ENCODE measurements at places on chromosomes 3 and 15.

DNA sequence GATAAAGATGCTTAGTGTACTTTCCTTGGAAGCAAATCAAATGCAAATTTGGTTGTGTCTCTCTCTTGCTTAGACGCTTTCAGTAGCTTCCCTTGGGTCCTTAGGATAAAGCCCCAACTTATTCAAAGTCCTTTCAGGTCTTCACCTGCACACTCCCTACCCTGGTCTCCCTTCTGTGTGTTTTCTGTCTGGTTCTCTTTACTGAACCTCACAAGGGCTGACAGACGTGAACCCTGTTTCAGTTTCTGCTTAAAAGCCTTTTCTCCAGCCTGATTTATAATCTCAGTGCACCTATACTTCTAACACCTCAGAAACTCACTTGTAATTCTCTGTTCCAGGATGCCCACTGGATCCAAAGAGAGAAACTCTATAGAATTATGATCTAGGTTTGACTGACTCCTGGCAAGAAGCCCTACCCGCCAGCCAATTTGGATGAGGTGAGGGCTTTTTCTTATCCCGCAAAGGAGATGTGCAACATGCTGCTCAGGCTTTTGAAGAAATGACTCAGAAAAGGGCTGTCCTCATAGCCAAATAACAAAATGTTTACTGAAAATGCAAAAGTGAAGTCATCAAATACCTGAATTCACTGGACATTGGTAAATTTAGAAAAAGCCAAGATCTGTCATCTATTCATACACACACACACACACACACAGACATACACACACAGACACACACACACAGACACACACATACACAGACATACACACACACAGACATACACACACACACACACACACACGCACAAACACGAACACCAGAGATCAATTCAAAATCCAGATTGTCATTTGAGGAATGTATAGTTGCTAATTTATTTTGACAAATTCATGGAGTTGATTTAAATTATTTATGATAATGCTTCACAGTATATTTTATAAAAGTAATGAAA is 102.4 kb upstream of the EOMES start:
- DNase-seq, result no peak

GRCh38 chr3:118144919-118145318 is 889.7 kb downstream of the IGSF11 start:
- no peak for DNase-seq

DNA sequence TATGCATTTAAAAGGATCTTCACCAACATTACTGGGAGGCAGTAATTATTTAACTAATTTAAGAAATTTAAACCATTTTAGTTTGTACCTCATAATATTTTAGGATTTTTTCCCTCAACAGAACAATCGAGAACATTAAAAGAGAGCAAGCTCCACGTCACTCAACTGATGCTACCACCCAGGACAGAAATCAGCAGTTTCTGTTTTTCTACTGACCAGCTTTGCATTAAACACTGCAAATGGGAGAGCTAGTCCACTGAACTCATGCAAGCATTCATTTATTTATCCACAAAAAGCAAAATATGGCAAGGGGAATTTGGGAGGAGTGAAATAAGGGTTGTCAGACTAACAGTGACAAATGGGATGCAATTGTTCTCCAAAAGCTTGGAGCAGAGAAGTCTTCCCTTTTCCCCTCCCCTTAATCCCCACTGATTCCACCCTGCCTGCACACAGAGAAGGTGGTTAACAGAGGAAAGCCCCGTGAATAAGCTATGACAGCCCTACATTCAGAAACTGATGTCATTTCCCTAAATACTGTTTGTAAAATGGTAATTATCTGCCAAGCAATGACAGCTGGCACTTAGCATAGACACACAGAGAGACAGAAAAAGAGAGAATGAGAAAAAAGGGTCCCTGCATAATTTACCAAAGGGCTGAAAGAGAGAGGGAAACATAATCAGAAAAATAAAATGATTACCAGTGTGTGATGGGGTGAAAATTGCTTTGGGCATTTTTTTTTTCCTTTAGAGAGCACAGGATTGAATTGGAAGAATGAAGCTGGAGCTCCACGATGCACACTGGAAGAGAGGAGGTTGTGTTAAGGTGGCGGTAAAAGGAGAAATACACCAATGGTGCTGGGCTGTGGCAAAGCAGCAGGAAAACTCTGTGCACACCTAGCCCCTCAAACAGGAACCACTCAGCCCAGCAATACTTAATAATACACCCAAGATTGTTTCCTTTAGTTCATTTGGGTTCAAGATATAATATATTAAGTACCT is 777.4 kb downstream of the TUSC7 start:
- DNase-seq, result no peak

DNA sequence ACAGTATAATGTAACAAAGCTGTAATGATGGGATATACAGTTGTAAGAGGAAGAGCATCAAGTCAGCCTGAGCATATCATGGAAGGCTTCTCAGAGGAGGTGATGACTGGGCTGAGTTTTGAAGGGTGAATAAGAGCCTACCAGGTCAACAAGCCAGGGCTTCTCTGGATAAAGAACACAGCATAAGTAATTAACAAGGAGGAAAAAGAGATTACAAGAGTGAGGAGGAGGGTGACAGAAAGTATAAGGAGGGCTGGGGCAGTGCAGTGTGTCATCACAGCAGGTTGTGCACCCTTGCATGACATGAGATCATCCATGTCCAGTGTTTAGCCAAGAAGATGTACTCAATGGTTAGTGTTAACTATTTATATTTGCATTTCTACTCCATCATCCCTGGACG is 16.9 kb upstream of the SPATA12 start:
- no peak for DNase-seq

- no peak for DNase-seq
Observed at GRCh38 chr3:41216993-41217392, 17.7 kb downstream of the CTNNB1 start.

DNA sequence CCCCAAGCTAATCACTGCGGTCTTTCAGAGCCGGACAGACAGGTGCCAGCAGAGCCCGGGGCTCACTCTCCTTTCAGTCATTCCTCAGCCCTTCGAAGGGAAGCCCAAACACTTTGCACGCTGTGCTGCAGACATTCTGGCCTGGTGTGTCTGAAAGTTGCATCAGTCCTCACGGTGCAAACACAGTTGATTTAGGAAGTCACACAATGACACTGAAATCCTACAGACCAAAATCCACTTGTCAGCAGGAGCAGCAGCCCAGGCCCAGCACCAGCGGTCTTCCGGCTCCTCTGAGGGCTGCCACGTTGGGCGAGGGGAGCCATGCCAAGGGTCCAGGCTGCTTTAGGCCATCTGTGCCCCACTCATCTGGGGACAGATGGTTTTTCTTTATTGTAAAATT is 61.6 kb downstream of the RGMA start:
- no peak for DNase-seq

DNA sequence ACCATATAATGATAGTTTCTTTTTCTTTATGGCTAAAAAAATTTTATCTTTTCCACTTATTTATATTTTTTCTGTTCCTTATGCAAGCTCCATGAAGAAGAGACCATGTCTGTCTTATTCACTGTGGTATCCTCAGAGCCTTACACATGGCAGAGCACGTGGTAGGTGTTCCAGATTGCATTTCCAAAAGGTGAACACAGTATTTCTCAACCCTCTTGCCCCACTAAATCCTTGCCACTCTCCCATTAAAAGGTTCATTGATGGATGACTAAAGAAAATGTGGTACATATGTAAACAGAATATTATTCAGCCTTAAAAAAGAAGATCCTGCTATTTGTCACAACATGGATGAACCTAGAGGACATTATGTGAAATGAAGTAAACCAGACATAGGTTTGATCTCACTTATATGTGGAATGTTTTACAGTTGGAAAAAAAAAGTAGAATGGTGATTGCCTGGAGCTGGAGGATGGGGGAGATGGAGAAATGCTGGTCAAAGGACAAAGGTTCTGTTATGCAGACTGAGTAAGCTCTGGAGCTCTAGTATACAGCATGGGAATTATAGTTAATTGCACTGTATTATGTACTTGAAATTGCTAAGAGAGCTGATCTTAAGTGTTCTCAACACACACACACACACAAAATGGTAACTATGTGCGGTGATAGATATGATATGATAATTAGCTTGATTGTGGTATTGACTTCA is 266.7 kb downstream of the CNTN3 start:
- no peak for DNase-seq

GRCh38 chr3:32992310-32992686 is 40.9 kb downstream of the CCR4 start:
- DNase-seq, result no peak

DNA sequence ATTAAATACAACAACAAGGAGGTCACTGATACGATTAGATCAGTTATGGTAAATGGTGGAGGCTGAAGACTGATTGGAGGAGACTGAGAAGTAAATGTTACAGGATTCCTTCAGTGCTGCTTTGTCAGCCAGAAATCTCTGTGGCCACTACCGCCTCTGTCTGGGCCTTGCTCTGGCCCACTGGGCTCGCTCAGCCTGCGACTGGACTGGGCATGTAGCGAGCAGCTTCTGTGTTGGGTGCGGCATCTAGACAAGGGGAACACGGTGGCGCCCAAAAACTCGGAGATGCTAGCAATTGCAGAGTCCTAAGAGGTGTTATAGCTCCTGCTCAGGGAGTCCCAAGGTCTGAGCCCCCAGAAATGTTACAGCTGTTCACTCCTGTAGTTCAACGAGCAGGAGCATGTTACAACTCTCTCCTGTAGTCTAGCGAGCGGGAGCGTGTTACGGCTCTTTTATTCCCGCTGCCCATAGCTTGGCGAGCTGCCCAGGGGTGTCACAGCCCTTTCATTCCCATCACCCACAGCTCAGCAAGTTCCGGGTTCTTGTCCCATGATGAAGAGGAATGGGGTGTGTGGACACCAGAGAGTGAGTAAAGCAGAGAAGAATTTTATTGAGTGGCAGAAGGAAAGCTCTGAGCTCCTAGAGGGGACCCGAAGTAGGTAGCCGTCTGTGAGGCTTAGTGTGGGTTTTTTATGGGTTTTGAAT is 24.7 kb downstream of the SLC15A2 start:
- no peak for DNase-seq

- DNase-seq, result no peak
Observed at GRCh38 chr3:148601766-148602685, 95.7 kb upstream of the AGTR1 start.

GRCh38 chr15:43776101-43776717 is 557 bp downstream of the ELL3 start:
- no peak for DNase-seq

GRCh38 chr15:50162969-50163718 is 18.9 kb upstream of the SLC27A2 start:
- DNase-seq, result no peak

DNA sequence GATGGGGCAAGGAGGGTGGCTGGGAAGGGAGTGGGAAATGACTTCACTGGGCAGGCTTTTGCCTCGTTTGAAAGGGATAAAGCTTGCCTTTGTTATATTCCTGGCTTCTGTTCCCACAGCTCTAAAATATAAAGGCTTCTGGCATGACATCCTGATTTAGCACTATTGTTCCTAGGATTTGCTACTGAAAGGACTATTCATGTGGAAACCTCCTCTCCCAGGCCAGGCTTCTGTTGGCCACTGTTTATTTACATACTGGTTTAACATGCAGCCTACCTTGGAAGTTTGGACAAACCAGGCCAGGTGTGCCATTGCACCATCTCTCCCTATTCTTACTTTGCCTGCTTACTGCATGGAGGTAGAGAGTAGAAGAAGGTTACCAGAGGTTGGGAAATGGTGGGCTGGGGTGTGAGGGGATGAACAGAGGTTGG is 2.4 kb upstream of the LMCD1 start:
- no peak for DNase-seq

DNA sequence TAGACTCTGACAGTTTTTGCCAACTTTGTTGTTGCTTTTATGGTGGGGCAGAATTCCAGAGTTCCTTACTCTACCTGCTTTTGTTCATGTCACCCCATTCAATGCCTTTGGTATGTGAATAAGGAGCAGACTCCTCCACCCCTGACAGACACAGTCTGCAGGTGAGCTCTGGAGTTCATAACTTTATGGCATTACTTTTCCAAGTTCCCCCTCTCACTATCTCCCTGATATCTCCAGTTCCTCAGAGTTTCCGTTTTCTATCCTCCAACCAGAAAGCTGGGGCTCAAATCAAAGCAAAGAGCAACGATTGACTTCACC is 23.1 kb upstream of the MTMR10 start:
- no peak for DNase-seq

DNA sequence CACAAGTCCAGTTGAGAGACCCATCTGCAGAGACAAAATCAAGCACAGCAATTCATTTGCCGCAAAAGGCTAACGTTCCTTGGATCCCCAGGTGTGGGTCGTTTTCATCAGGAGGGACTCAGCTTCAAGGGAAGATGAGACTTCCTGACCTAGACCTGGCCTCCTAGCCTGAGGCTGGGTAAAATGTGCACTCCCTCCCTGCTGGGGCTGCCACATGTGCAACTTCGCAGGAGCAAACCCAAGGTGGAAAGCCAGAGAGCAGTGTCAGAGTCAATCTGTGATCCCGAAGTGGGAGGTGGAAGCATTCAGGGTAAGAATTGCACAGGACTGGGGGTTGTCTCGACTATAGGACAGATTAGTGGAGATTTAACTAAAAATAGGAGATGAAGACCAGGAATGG is 164.7 kb upstream of the UMPS start:
- DNase-seq, result no peak

Measured in stimulated activated CD8-positive, alpha-beta memory T cell treated with anti-CD3 and anti-CD28 coated beads, Interleukin-15, amount 100 ng/mL, for 1 hour (primary cell).